Upper lobe of left lung (tissue), 6 donors: ENCODE measurements at places on chromosomes 5 and 9. TPM values are rescaled to one million over a fixed set of nuclear protein-coding genes. Genes with fewer than 3 reads are reported as not detected.

Gene EXOC3
- total RNA-seq = 112 TPM

Gene SNCAIP
- 1.8 TPM for total RNA-seq

Gene CYSRT1
- 1.7 TPM for total RNA-seq

Gene IFNB1
- not detected for total RNA-seq

Gene OR1J2
- not detected for total RNA-seq

Gene TRAF1
- 6.7 TPM for total RNA-seq

Gene CENPH
- 3.3 TPM for total RNA-seq

Gene FBXO4
- 11.9 TPM for total RNA-seq

Gene KCNV2
- total RNA-seq = not detected

Gene SPATA31D4
- not detected for total RNA-seq

Gene TAF1L
- not detected for total RNA-seq

Gene KIAA0825
- 7.3 TPM for total RNA-seq

DNA sequence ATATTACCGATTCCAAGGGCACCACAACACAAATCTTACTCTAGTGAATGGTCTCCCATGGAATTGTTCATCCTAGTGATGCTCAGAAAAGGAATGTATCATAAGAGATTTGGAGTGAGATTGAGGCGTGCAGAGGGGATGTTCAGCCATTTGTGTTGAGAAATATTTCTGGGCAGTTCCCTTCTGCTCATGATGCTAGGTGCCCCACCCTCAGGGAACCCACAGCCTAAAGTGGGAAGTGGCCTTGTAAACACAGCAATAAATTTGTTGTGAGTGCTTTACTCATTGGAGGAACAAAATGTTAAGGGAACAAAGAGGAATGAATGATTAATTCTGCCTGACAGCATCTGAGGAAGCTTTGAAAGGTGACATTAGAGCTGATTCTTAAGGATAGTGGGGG is 129.9 kb downstream of the TLE4 start:
- H3K27me3 ChIP-seq = no peaks in the 10 kb centered on the region
- no peak overlapping the region for H3K4me3 ChIP-seq
- peaks cover 13% of the 10 kb centered on the region for H3K36me3 ChIP-seq
- no peak overlapping the region for H3K27ac ChIP-seq
- DNase-seq = no peak

- no peaks in the 10 kb centered on the region for H3K36me3 ChIP-seq
- peaks cover 37% of the 10 kb centered on the region for H3K4me1 ChIP-seq
- peak within 1 kb of the TSS; percentile 54 for H3K27ac ChIP-seq
These were observed at the start of gene SH3TC2 for GRCh38 chr5:149063017-149063687. Gene SH3TC2, minus strand, starts transcription at chr5:149063062. Its CDS starts 40 bp downstream, at chr5:149063022.

DNA sequence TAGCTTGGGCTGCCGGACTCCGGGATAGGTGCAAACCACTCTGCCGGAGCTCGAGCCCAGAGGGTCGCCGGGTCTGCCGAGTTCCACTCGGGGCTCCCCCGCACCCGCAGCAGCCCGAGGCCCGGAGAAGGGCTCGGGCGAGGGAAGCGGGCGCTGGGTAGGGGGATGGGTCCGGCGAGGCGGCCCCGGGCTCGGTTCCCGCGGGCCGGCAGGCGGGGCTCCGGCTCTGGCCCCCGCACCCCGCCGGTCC is 507 bp downstream of the RICTOR start:
- peaks cover 41% of the 10 kb centered on the region for H3K4me1 ChIP-seq
- H3K27me3 ChIP-seq = no peaks in the 10 kb centered on the region
- peak overlapping the region; percentile 97 for H3K27ac ChIP-seq
- peak; percentile 32 for DNase-seq

- no peak overlapping the region for H3K27ac ChIP-seq
- H3K4me3 ChIP-seq = no peak overlapping the region
- H3K27me3 ChIP-seq = no peaks in the 10 kb centered on the region
- H3K36me3 ChIP-seq = no peaks in the 10 kb centered on the region
- DNase-seq = no peak
- peaks cover 5% of the 10 kb centered on the region for H3K4me1 ChIP-seq
These were observed 116.1 kb downstream of the DCP2 start for GRCh38 chr5:113092683-113093082.

GRCh38 chr5:170361116-170361515 is 28.1 kb downstream of the KCNMB1 start:
- peak overlapping the region; percentile 62 for H3K27ac ChIP-seq
- no peaks in the 10 kb centered on the region for H3K27me3 ChIP-seq
- H3K4me1 ChIP-seq = peaks cover 48% of the 10 kb centered on the region
- H3K4me3 ChIP-seq = no peak overlapping the region
- no peaks in the 10 kb centered on the region for H3K36me3 ChIP-seq

- no peaks in the 10 kb centered on the region for H3K4me1 ChIP-seq
- no peak overlapping the region for H3K27ac ChIP-seq
- no peak for DNase-seq
- H3K4me3 ChIP-seq = no peak overlapping the region
- no peaks in the 10 kb centered on the region for H3K27me3 ChIP-seq
These were observed 101.8 kb downstream of the DOCK8 start for GRCh38 chr9:316382-316965.

DNA sequence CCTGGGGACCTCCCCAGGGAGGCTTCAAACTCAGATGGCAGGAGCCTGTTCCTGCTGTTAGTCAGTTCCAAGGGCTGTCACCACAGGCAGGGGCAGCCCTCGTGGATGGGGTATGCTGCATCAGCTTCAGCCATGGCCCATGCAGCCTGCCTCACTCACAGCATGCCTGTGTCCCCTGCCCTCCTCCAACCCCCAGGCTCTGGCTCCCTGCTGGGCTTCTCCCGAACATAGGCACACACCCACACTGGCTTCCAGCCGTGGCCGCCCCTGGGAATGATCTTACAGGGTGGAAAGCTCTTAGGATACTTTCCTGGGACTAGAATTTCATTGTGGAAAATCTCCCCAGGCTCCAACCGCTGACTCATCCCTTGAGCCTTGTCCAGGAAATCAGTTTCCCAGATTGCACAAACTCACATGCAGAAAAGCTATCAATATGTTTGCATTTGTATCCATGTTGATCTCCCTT is 163.8 kb downstream of the SEC61B start:
- DNase-seq = no peak
- no peak overlapping the region for H3K27ac ChIP-seq
- no peaks in the 10 kb centered on the region for H3K27me3 ChIP-seq
- H3K36me3 ChIP-seq = no peaks in the 10 kb centered on the region

DNA sequence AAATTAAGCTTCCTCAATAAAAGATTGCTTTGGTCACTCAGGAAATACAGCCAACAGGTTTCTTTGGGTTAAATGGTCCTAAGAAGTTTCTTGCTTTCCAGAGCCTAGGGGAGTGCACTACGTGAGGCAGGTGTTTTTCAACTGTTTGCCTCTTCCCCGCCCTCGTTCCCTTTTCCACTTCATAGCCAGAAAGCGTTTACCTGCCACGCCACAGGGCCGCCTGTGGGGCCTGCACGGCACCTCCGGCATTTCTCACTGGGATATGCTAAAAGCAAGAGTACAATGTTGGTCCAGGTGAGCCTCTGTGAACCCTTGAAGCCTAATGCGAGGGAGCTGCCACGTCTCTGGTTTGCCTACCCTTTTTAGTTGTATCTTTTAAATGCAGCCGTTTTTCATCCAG is 167.6 kb upstream of the OTULINL start:
- no peaks in the 10 kb centered on the region for H3K4me1 ChIP-seq
- no peak for DNase-seq

DNA sequence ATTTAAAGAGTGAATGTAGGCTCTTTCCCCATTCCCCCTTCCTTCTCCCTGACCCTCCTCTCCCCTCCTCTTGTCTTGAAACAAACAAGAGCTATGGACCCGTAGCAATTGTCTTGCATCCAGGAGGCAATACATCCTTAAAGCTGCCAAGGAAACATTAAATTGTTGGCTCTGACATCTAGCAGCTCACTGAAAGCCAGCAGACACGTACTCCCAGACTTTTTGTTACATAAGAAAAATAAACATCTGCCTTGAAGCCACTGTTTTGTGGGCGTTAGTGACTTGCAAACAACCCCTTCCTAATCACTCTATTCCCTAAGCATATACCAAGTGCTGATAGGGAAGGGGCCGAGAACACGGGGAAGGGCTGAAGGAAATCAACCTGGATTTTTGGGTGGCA is 8.6 kb downstream of the SLC45A2 start:
- H3K27me3 ChIP-seq = no peaks in the 10 kb centered on the region
- no peak overlapping the region for H3K27ac ChIP-seq
- no peak overlapping the region for H3K4me3 ChIP-seq
- no peaks in the 10 kb centered on the region for H3K36me3 ChIP-seq
- peaks cover 2% of the 10 kb centered on the region for H3K4me1 ChIP-seq
- no peak for DNase-seq

DNA sequence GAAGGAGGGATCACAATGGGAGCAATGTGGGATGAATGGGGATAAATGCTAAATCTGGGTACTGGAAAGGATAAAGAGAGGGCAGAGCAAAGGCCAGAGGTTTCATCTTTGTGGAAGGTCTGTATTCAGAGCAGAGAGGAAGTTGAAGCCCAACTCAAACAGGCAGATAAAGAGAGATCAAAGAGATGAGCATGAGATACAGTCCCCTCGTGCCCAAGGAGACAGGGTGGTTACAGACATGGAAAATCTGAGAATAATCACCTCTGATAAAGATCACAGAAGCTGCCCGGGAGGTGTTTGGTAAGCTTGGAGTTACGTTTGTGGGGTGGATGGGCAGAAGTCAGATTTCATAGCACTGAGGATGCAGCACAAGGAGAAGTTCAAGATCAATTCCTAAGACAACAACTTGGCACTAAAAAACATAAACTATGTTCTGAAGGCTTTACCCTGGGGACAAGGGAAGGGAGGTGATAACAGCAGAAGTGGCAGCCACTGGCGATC is 459 bp upstream of the ERAP2 start:
- H3K4me3 ChIP-seq = peak overlapping the region; percentile 65
- H3K27me3 ChIP-seq = no peaks in the 10 kb centered on the region
- DNase-seq = no peak
- peaks cover 9% of the 10 kb centered on the region for H3K4me1 ChIP-seq
- H3K36me3 ChIP-seq = no peaks in the 10 kb centered on the region

DNA sequence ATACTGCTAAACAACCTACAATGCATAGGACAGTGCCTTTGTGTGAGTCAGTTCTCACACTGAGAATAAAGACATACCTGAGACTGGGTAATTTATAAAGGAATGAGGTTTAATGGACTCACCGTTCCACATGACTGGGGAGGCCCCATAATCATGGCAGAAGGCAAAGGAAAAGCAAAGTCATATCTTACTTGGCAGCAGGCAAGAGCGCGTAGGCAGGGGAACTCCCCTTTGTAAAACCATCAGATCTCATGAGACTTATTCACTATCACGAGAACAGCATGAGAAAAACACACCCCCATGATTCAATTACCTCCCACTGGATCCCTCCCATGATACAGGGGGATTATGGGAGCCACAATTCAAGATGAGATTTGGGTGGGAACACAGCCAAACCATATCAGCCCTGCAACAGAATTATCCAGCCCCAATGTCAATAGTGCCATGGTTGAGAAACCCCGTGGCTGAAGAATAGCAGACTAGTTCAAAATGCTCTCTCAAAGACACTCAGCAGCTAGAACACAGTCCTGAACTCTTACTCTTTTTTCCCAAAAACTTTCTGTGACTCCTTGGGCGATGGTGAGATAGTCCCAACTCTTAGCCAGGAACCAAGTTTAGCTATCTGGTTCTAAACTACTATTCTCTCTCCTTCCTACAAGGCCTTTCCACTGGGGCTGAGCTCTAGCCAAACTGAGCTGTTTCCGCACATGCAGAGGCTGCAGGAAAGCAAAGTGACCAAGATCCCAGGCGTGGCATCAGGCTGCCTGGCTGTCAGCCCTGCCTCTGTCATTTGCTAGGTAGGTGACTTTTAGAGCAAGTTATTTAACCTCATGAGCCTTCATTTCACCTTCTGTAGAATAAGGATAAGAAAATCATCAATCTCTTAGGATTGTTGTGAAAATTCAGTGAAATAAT is 21.7 kb downstream of the FAT2 start:
- H3K4me1 ChIP-seq = no peaks in the 10 kb centered on the region
- H3K4me3 ChIP-seq = no peak overlapping the region
- no peaks in the 10 kb centered on the region for H3K27me3 ChIP-seq
- no peaks in the 10 kb centered on the region for H3K36me3 ChIP-seq
- DNase-seq = no peak

GRCh38 chr5:145429170-145429569 is 406.0 kb downstream of the PRELID2 start:
- H3K4me3 ChIP-seq = no peak overlapping the region
- no peak for DNase-seq
- no peak overlapping the region for H3K27ac ChIP-seq
- H3K4me1 ChIP-seq = no peaks in the 10 kb centered on the region
- H3K27me3 ChIP-seq = no peaks in the 10 kb centered on the region

DNA sequence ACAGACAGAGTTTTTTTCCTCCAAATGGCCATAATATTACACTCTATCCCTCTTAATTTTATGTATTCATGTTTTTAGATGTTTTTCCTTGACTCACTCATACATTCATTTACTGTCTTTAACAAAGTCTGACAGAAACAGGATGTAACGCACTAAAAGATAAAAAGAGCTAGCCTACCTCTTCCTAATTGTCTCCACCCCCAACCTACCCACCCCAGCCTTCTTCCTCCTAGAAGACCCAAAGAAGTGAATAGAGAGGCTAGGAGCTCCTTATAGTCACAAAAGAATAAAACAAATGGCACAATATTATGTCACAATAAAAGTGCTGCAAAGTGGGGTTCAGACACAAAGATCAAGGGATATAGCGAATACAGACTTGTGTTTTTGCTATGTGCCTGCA is 719 bp downstream of the NOL8 start:
- H3K4me1 ChIP-seq = peaks cover 25% of the 10 kb centered on the region
- peaks cover 3% of the 10 kb centered on the region for H3K36me3 ChIP-seq
- H3K27me3 ChIP-seq = no peaks in the 10 kb centered on the region

DNA sequence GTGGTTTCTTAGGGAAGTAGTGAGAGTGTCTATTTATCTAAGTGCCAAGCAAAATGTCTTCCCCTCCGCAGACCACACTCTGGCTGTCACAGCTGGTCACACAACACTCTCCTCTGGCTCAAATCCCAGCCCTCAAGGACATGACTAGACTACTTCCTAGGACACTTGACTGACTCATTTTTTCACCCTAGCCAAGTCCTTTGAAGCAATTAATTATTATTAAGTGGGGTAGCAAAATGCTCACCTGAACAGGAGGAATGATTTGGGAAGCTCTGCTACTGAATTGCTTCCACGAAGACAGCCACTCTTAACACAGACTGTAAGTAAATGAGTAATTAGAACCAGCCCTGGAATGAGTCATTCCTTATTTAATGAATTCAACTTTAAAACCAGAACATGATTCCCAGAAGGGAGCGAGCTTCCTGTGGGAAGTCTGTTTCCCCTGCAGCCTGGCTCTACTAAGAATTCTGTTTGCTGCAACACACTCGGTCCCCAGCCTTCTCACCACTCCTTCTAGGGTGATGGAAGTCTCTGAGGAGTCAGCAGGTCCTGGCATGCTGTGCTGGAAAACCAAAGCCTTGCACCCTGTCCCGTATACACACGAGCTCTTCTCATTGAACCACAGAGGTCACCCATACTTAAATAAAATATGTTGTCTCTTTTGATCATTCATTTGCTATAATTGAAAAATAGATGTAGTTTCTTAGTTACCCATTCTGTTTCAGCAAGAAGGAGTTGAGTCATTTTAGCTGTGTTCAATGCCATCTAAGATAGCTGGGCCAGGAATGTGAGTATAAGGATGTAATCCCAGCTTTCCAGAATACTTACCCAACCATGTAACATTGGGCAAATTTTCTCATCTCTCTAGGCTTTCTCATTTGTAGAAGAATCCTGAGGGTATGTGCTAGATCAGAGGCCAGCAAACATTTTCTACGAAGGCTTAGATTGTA is 218.6 kb upstream of the RASEF start:
- H3K4me3 ChIP-seq = no peak overlapping the region
- H3K36me3 ChIP-seq = no peaks in the 10 kb centered on the region
- peak; percentile 55 for DNase-seq
- H3K27ac ChIP-seq = peak overlapping the region; percentile 44
- H3K27me3 ChIP-seq = no peaks in the 10 kb centered on the region
